ENCODE measurements at places on chromosomes 3 and 15.

DNA sequence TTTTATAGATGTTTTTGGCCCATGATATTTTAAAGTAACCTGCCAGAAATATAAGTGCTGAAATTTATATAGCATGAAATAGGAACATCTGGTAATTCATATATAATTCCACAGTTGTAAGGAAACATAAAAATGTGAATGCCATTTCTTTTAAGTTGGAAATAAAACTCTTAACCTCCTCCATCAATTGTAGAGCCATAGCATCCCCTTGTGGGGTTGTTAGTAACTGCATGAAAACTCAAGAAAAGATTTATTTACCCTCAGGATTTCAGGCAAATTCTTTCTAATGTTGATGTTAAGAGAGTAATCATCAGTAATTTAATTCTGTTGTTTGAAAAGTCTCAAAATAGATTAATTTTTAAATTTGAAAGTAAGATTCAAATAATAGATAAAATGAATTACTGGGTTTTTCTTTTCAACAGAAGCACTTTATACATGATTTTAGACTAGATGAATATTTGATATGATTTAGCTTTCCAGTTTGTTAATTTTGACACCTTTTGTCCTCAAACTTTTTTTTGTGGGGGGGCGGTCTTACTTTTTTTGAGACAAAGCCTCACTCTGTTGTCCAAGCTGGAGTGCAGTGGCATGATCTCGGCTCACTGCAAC lies 74.7 kb downstream of the RASA2 start:
- no peak for DNase-seq

DNA sequence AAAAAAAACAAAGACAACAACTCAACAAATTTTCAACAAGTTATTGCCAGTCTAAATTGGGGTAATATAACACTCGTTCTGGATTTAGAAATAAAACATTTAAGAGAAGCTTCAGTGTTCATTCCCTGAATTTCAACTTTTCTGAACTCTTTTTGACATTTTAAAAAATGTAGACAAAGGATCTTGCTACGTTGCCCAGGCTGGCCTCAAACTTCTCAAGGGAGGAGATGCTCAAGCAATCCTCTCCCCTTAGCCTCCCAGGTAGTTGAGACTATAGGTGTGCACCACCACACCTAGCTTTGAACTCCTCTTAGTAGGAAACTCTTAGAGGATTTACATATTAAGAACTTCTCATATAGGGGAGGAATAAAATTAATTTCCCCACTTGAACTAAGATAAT lies 91.9 kb downstream of the AKAP13 start:
- DNase-seq = no peak

- DNase-seq = no peak
Measured at GRCh38 chr15:42332331-42332730, 27.0 kb upstream of the CAPN3 start.

GRCh38 chr3:132730891-132731580 lies 8.8 kb upstream of the NPHP3 start:
- DNase-seq = no peak

DNA sequence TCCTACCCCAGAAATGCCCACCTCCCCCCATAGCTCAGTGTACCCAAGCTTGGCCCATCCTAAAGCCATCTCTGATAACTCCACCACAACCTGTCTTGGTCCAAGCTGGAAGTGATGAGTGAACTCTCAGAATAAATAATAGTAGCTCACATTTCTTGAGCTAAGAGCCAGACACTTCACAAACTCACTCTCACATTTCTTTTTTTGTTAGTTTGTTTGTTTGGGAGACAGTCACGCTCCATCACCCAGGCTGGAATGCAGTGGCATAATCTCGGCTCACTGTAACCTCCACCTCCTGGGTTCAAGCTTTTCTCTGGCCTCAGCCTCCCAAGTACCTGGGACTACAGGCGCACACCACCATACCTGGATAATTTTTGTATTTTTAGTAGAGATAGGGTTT lies 46.2 kb downstream of the LIPC start:
- no peak for DNase-seq

DNA sequence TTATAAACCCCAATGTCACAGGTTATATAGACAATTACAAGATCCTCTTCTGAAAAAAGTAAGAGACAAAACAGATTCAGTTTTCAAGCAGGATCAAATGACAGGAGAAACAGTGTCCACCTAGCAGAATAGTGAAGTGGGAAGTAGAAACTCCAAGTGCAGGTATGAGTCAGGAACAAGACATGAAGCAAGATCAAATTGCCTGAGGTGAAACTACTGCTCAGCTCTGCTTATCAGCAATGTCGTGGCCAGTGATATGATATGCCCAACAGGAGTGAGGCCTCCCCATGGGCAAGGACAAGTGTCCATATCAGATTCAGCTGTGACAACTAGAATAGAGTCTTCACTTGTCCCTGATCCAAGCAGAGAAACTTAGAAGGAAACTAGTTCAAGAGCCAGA lies 100.0 kb downstream of the ZMAT3 start:
- DNase-seq = no peak

DNA sequence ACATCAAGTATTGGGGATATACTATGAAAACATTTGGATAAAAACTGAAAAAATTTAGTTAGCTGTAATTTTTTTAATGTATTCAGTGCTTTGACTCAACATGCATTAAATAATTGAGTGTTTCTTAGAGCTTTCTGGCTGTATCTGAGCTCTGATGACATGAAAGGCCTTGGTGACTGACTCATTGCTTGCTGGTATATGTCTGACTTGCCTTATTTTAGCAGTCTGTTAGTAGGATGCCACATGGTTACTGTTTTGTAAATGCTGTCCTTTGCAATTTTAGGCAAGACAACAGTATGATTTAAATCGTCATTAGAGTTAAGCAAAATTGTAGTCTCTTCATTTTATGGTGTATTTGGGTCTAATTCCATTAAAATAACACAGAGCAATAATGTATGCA lies 199.2 kb downstream of the GHSR start:
- DNase-seq = no peak

- no peak for DNase-seq
Measured at GRCh38 chr3:111605018-111605417, 9.9 kb upstream of the ZBED2 start.

GRCh38 chr3:39317571-39318169 lies 11.8 kb upstream of the CCR8 start:
- no peak for DNase-seq

DNA sequence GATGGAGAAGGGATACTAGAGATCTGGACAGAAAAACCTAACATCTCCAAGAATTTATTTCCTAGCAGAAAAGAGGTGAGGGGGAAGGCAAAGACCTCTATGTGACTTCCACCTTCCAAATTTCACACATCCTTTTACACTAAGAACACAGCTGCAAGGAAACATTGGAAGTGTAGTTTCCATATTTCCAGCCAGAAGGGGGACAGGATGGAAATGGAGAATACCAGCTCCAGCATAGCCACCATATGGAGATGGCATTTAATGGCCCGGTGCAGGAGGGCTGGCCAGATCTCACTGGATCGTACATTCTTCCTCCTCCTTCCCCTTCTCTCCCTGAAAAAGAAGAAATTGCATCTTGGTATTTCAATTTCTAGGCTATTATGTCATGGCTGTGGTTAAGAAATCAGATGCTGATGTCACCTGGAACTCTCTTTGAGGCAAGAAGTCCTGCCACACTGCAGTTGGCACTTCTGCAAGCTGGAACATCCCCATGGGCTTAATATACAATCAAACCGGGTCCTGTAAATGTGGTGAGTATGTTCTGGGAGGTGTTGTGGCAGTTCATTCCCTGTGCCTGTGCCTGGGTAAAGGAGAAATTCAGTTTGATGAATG lies 36.9 kb upstream of the TF start:
- DNase-seq = no peak

DNA sequence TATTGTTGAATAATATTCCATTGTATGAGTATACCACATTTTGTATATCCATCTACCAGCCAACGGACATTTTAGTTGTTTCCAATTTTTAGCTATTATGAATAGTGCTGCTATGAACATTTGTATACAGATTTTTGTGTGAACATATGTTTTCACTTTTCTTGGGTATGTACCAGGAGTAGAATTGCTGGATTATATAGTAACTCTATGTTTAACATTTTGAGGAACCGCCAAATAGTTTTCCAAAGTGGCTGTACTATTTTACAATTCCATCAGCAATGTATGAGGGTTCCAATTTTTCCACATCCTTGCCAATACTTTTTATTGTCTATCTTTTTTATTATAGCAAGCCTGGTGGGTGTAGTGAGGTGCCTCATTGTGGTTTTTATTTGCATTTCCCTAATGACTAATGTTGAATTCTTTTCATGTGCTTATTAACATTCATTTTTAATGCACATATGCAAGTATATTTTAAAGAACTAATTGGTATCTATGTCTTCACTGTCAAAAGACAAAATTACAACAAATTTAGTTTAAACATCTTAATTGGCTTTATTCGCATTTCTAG lies 77.5 kb upstream of the PIAS1 start:
- no peak for DNase-seq

DNA sequence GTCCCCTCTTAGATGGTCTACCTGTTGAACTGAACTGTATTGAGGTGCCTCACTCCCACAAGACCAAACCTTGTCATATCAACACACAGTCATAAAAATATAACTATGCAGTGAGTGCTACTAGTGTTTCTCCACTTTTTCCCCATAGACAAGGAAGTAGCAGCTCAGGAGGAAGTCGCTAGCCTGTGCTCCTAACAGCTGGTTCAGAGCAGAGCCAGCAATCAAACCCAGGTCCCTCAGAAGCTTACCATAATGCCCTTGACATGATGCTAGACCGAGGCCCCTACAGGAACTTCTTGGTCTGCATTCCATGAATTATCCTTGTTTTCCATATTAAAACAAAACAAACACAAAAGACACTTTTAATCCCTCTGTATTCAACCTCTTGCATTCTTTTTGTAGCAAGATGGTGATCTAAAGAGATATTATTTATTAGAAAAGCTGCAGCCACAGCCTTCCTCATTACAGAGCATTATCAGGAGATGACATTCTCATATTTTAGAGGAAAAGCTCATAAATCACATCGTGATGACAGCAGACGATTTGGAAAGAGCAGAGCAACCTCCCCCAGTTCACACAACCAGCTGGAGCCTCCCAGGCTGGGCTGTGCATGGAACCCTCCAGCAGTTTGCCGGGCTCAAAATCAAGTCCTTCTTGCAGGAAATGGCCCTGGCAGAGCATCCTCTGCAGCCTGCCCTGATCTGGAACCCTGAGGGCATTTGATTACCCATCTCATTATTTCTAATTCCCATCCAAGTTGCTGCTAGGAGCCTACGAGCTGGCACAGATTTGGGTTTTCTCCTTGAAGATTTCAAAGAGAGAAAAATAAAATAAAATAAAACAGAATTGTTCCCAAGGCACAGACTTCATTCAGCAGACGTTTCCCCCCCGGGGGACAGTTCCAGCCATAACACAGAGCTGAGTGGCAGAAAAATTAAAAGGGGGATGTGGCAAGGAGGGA lies 118.8 kb downstream of the SRGAP3 start:
- DNase-seq = no peak

- DNase-seq = no peak
Measured at GRCh38 chr3:196749125-196749524, 9.5 kb downstream of the PAK2 start.

GRCh38 chr15:78075490-78076230 lies 1.9 kb downstream of the TBC1D2B start:
- DNase-seq = no peak

DNA sequence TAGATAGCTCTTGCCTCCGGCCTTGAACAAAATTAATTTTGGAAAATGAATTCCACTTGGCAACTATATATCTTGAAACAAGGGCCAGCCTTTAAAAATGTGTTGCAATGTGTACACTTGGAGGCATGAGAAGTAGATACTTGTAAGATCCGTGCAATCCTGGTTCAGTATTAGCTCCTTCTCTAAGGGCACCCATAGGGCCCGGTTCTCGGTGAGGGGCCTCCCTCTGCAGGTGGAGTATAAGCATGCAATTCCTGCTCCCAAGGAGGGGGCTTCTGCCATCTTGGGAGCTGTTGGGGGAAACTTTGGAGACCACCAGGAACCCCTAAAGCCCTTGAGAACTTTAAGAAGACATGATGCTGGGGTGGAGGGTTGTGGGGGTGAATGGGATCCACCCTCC lies 388.7 kb upstream of the RGMA start:
- DNase-seq = no peak

DNA sequence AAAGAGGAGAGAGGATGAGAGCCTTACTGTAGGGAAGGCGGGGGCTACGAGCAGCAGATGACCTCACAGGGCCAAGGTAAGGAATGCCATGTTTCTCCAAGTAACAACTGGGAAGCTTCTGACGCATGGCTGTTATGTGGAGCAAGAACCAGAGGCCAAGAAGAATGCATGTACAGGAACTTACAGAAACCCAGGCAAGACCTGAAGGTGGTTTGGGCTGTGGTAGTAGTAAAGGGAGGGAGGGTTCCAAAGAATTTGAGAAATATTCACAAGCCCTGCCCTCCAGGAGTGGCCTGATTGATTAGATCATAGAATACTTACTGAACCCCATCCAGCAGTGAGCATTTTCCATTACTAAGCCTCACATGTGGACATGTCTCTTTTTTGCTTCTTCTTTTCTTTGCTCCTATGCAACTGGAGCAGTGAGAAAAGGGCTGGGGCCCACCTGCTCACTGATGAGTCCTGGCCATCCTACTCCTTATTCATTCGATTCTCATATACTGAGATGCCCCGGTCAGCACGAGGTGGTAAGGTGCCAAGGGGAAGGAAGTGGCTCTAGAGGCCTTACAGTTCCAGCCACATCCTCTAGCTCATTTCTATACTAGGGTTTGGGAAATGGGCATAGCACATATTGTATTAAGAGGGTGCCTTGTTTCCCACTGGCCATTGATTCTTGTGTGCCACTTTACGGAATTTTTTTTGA lies 8.3 kb upstream of the SLC12A8 start:
- no peak for DNase-seq

GRCh38 chr15:27017168-27017809 lies 46.3 kb downstream of the GABRG3 start:
- no peak for DNase-seq

GRCh38 chr3:42736081-42736480 lies 33.5 kb upstream of the HHATL start:
- no peak for DNase-seq

DNA sequence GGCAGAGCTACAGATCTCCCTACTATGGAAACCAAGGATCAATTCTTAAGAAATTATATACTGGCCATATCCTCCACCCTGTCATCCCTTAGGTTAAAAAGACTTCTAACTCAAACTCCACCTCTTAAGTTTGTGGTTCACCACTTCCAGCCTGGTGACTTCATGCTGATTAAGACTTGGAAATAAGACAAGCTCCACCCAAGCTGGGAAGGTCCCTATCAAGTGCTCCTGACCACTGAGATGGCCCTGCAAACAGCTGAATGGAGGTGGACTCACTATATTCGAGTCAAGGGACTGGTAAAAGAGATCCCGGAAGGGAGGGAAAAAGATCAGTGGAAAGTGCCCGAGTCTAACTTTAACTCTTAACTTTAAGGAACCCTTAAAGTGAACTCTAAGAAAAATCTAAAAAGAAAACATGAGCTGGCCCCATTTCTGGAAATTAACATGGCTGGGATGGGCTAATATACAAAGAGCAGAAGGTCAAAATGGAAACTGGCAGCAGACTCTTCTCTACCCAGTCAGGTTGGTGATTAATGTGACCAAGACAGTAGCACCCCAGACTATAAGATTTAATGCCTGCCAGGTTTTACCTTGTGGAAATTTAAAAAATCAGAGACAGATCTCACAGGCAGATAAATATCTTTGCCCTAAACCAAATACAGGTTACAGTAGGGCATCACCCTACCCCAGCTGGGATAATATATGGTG lies 43.9 kb downstream of the PPCDC start:
- no peak for DNase-seq

GRCh38 chr3:119259821-119260220 lies 19.1 kb upstream of the B4GALT4 start:
- DNase-seq = no peak

- DNase-seq = no peak
Measured at GRCh38 chr3:42276141-42277132, 10.5 kb upstream of the CCK start.

Data from stimulated activated CD4-positive, alpha-beta T cell treated with anti-CD3 and anti-CD28 coated beads, Interleukin-4, amount 100 ng/mL, for 1 hour (primary cell).